CD4-positive, alpha-beta T cell treated with Interleukin-4 for 4 hours (primary cell): ENCODE measurements at places on chromosomes 4 and X.

DNA sequence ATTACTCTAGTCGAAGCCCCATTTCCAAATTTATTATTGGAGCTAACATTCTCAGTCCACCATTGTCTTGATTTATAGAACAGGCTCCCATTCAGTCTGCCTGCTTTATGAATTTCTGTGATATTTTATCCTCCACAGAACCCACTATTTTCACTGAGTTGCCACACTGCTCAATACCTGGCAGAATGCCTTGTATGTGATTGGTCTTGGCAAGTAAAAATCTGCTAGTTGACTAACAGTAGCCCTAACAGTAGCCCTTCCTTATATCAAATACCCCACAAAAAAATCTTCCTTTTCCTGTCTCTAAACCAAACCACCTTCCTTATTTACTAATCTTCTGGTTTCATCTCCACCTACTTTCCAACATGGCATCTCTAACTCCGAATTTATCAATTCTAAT lies 82.6 kb downstream of the CHM start:
- DNase-seq, result no peak

GRCh38 chr4:38671592-38671940 lies 7.6 kb downstream of the KLF3 start:
- DNase-seq, result peak; percentile 21

DNA sequence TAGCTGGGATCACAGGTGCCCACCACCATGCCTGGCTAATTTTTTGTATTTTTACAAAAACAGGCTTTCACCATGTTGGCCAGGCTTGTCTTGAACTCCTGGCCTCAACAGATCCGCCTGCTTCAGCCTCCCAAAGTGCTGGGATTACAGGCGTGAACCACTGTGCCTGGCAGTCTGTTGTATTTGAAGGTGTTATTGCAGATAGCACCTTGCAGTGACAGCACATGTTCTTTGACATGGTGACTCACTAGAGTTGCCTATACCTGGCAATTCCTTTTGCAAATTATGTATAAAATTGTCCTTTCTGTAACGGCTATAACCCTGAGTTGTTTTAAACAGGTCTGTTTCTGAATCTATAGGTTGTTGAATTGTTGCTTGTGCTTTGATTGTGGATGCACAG lies 7.9 kb downstream of the OGT start:
- no peak for DNase-seq

DNA sequence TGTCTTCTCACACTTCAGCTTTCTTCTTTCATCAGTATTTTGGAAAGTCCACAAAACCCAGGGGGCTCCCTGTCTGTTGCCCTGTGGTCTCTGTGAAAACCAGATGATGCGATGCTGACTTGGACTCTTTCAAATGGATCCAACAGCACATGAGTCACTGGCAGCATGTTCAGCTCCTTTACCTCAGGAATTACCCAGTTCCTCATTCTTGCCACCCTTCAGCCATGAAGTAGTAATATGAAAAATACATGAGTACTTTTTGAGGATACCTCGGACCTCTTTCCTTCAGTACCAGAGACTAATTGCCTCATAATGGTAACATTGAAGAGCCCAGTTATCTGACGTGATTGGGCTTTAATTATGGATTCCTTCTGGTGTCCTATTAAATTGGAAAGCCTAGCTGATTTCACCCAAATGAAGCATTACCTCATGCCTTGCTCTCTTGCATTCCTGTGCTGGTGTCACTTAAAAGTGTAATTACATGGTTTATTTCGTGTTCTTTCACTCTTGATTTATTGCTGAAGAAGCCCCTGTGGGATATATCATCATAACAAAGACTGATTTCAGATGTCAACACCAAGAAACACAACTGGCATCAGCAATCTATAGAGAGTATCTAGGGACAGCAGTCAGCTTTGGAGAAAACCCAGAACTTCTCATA lies 63.4 kb downstream of the NFKB1 start:
- DNase-seq, result peak; percentile 36

DNA sequence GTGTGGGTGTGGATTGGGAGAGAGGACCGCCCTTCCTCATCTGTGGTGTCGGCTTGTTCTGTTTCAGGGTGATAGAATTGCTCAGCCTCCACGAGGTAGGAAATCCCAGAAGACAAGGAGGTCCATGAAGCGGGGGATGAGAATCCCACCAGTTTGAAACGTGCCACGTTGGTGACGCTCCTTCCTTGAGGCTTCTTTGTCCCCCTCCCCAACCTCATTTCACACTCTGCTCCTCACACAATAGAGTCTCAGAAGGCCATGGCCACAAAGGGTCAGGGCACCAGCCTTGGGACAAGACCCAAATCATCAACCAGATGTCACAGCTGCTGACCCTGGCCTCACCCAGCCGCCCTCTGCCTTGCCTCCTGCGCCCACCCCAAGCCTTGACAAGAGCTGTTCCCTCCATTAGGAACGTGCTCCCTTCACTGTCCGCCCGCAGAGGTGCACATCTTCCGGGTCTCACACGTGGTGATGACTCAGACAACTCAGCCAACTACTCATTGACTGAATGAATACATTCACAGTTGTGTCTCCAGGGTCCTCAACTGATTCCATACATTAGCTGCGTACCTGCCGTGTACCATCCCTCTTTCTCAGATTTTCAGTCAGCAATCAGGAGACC lies 18.3 kb downstream of the BLOC1S4 start:
- DNase-seq, result no peak

DNA sequence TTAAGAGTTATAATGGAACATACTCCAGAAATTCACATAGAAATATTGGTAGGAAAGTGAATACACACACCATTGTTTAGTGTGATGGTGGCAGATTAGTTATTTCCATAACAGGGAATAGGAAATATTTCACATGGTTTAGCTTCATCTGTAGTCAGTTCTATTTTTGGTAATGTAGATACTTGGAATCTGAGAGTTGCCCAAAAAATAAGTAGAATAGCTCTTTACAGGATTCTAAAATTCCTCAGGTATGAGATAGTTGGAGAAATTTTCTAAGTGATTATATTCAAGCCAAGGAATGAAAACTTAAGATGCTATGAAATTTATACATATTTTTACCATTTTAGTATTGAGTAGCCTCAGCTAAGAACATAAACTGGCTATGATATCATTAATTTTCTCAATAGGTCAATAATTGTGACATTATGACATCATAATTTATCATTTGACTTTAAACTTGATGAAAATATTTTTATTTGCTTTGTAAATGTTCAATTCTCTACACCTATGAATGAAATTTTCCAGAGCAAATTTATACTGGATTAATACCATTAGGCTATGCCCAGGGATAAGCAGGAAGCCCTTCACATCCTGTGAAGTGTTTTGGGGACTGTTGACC lies 35.8 kb downstream of the CPEB2 start:
- DNase-seq, result no peak

DNA sequence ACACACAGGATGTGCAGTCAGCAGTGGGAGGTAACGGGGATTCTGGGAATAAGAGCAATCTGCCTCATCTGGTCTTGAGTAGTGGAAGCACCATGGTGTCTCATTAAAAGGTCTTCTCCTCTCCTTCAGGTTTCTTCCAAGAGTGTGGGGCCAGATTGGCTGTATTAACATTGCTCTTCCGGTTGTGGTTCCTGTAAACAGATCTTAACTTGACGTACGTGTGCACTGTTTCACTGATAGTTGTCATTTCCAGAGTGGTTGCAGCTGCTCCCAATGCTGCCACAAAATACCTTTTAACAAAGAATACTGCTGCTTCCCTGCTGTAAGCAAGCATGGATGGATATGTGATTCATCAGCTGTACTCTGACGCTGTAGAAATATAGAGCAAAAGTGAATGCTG lies 1443.4 kb upstream of the TENM3 start:
- no peak for DNase-seq

- no peak for DNase-seq
Observed at GRCh38 chrX:16392597-16392996, 225.3 kb downstream of the MAGEB17 start.

- no peak for DNase-seq
Observed at GRCh38 chr4:8547912-8548730, 32.1 kb upstream of the GPR78 start.

GRCh38 chrX:103608306-103608963 lies 672 bp downstream of the TCEAL3 start:
- DNase-seq, result no peak
